ENCODE measurements at places on chromosomes 5 and 9.

DNA sequence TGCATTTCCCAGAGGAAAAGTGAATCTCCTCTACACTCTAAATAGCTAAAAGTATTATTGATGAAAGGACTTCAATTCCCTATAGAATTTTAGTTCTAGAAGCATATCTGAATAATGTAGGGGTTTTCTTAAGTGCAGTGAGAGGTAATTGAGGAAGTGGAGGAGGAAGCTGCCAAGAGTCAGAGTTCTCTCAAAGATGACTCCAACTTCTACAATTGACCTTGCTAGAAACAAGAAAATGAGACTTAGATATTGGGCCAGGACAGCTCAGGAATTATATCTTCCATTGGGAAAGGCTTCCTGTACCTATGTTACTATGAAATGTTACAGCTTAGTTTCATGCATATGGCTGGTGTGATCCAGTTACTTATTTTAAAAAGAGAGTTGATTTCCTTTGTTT lies 10.4 kb upstream of the F2R start:
- DNase-seq, result no peak

GRCh38 chr5:9240431-9240830 lies 305.4 kb downstream of the SEMA5A start:
- DNase-seq, result no peak

GRCh38 chr9:14272927-14273528 lies 40.9 kb downstream of the NFIB start:
- DNase-seq, result no peak

GRCh38 chr5:1063661-1064382 lies 48.0 kb downstream of the SLC12A7 start:
- DNase-seq, result no peak

DNA sequence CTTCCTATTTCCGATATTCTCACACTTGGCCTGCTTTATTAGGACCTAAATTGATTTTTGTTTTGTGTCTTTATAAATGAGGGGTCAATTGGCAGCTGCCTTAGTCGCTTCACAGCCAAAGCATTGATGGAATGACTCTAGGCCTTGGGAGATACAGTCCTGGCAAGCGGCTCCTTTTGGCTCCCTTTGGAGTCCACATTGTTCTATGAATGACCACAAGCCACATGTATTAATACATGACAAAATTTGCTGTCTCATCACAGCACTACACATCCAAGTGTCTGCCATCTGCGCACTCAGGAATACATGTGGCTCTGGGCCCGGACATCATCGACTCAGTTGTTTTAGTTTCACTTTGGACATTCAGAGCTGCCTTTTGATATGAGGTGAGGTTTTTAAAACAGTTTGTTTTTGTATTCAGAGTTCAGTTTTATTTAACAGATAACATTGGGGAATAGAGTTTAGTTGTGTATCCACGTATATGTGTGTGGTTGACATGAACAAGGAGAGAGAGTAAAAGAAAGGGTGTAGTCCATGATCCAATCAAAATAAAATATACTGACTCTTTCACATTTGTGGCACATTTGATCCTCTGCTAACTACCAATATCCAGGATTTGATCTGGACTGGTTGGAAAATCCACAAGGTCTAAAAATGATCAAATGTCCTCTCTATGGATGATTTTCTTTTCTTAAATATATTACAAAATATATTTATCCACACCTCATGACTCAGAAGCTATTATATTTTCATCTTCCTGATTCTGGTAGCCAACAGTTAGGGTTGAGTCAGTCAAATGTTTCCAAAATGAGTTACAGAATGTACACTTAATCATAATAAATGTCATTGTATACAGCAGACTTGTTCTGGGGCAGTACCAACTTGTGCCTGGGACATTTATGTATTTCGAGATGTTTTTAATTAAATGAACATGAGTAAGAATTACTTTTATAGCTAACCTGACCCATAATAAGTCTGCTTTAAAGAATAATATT lies 114.0 kb upstream of the MTAP start:
- DNase-seq, result no peak

- no peak for DNase-seq
Observed at GRCh38 chr5:30808996-30809395, 384.5 kb upstream of the CDH6 start.

GRCh38 chr5:37801521-37801920 lies 38.3 kb downstream of the GDNF start:
- no peak for DNase-seq

DNA sequence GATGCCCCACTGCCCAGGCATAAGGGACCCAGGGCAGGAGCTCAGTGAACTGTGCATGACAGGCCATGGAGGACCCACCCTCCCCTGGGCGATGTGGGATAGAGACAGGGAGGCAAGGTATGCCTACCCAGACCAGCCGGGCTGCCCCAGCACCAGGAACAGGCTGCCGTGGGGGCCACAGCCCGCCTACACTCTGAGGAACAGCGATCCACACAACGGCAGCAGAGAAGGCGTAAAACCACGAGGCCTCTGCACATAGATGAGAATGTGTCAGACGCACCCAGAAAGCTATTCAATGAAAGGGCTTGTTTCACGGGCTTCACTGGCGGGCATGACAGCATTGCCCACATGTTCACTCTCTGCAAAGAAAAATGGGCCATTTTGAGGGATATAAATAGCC lies 49.5 kb downstream of the SEMA4D start:
- no peak for DNase-seq

DNA sequence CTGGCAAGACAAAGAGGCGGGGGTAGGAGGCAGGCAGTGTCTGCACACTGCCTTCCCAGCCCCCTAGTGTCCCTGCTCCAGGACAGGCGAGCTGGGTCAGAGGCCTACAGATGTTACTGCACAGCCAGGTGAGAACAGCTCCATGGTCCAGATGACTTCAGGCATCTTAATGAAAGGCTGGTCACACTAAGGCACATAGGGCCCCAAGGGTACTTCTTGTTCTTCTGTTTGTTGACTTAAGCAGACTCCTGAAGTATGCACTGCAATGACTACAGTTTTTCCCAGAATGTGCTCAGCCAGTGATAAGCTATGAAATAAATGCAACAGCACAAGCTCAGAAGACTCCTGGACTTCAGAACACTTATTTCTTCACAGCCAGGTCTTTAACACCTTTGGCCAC lies 27.4 kb downstream of the ATPSCKMT start:
- DNase-seq, result no peak

GRCh38 chr9:33797837-33798236 lies 2.5 kb downstream of the PRSS3 start:
- no peak for DNase-seq

DNA sequence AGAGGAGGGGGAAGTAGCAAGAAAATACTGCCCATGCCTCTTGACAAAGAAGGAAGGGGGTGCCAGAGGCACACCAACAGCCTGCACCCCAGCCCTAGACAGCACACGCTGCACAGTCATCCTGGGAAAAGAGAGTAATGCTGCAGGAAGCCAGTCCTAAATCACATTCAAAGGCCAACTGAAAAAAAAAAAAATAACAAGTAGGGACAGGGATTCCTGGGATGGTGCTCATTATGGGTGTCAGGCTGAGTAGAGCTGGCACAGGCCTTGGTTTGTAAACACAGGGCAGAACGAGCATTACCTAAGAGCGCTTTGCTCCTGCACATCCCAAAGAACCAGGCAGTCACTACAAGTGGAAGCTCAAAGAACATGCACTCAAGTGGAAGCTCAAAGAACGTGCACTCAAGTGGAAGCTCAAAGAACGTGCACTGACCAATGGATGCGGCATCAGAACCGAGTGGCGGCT lies 7.8 kb downstream of the RAPGEF1 start:
- peak; percentile 61 for DNase-seq

DNA sequence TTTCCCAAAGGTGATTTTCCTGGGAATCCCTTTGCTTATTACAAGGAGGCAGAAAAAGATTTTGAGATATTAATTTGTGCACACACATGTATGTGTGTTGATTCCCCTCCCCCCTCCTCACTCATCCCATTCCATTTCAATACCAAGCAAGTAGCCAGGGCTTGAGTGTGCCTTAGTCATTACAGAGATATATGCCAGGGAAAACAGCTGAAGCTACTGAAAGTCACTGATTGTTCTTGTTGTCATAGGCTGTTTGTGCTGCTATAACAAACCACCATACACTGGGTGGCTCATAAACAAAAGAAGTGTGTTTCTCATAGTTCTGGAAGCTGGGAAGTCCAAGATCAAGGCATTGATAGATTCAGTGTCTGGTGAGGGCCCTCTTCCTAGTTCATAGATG lies 158.6 kb downstream of the BAAT start:
- no peak for DNase-seq

GRCh38 chr5:106849266-106849665 lies 821.5 kb downstream of the EFNA5 start:
- no peak for DNase-seq

- peak; percentile 68 for DNase-seq
Observed at GRCh38 chr9:126298063-126298801, 28.4 kb upstream of the MVB12B start.

DNA sequence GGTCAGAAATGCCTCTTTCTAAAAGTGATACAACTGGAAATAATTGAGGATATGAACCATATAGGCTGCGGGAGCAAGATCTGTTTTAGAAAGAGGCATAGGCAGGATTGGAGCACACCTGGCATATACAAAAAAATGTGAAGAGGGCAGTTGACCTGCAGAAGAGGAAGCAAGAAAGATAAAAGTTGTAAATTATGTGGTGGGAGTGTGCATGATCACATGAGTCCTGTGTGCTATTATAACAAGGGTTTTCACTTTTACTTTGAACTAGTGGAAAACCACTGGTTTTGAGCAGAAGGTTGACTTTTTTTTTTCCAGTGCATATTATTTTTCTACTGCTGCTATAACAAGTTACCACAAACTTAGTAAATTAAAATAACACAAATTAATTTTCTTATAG lies 489.3 kb downstream of the ANXA1 start:
- no peak for DNase-seq

DNA sequence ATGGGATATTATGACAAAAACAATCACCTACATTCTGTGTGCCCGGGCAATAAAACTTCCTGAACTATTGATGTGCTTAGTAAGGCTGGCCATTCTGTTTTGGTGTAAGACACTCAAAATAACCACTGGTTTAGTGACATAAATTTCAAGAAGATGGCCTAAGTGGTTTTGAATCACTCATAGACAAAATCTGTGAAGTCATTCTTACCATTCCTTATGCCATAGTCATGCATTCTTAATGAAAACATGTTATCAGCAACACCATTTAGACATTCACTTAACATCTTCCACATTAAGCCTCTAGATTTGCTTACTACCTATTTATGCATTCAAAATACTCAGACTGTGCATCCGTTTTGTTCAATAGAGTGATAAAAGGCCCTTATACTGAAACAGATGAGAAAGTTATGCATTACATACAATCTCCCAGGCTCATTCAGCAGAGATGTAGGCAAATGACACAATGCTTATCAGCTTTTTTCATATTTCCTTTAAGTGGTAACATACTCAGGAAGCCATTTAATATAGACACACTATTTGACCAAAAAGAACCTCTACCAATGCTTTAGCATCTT lies 848.8 kb upstream of the DMAC1 start:
- DNase-seq, result no peak

DNA sequence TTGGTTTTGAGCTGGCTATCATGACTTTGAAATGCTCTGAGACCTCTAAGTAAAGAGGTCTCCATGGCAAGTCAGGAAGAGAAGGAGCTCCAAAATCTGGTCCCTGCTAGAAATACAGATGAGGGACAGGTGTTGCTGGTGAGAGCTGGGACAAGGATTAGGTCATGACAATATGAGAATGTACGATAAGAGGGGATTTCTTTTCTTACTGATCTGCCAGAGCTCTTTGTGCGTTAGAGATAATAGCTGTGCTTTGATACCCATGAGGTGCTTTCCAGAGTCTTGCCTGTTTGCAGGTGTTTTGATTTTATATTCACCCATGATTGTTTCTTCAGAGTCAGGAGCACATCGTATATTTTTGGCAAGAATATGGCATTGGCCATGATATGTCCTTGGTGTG lies 56.5 kb downstream of the ANKRD33B start:
- no peak for DNase-seq

DNA sequence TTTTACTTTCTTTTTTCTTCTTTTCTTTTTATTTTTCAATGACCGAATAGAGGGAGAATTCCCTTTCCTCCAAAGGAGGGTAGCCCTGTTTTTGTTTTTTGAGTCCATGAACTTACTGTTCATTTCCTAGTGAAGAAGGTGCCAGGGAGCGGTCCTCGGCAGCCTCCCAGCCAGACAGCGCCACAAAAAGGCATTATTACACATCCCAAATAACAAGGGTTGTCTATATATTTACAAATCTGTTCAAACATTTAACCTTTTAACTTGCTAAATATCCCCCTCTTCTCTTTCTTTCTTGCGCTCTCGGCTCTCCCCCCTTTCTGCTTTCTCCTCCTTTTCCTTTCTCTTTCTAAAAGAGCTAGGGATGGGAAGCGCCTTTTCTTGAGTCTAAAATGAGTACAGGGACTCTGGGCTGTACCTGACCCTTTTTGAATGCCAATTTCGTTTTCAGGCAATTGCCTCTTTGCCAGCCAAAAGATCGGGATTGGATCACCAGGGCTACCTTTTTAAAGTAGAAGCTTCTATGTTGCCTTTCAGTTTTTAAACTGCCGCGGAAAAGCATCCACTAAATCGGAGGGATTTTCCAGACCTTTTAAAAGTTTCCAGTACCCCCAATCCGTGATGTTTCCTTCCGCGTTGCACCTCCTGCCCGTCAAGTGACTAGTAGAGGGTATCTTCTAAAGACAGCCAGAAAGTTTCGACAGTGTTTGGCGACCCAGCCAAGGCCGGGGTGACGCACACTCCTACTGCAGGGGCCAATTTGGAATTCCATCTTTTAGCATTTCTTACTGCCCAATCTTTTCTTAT lies 125.6 kb downstream of the TMEM161B start:
- DNase-seq, result no peak

DNA sequence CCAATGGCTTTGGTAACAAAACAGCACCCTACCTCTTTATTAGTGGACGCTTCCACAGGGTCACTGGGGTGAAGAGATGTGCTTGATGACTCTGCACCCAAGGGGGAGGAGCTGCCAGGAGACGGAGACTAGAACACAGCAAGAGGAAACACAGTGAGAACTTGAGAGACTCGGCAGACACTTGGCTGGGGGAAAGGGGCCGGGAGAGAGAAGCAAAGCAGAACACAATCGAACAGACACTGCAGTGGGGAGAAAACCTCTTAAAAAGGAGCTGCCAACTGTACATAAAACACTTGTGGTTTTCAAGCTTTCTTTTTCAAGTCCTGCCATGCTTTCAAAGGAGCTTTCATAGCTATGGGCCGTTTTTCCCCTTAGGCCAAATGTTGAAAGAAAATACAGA lies 151.0 kb downstream of the ENTREP1 start:
- DNase-seq, result no peak

GRCh38 chr9:34310215-34310614 lies 18.9 kb downstream of the KIF24 start:
- peak; percentile 53 for DNase-seq

DNA sequence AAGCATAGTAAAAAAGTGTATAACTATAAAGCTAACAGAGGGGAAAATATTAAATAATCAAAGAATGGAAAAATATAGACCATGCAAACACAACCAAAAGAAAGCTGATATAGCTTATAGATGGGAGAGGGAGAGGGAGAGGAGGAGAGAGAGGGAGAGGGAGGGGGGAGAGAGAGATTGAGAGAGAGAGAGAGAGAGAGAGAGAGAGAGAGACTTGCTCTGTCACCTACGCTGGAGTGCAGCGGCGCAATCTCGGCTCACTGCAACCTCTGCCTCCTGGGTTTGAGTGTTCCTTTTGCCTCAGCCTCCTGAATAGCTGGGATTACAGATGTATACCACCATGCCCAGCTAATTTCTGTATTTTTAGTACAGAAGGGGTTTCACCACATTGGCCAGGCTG lies 110.6 kb downstream of the RAPGEF6 start:
- DNase-seq, result no peak

GRCh38 chr9:36276254-36276653 lies 18.0 kb upstream of the GNE start:
- DNase-seq, result no peak

- DNase-seq, result no peak
Observed at GRCh38 chr5:171513591-171513990, 94.1 kb downstream of the FGF18 start.

All from NCI-H1105 treated with DMSO at 0.1 percent for 48 hours (cell line).